Activated CD4-positive, alpha-beta T cell treated with anti-CD3 and anti-CD28 coated beads for 4 hours (primary cell): ENCODE measurements at places on chromosomes 6 and 20.

DNA sequence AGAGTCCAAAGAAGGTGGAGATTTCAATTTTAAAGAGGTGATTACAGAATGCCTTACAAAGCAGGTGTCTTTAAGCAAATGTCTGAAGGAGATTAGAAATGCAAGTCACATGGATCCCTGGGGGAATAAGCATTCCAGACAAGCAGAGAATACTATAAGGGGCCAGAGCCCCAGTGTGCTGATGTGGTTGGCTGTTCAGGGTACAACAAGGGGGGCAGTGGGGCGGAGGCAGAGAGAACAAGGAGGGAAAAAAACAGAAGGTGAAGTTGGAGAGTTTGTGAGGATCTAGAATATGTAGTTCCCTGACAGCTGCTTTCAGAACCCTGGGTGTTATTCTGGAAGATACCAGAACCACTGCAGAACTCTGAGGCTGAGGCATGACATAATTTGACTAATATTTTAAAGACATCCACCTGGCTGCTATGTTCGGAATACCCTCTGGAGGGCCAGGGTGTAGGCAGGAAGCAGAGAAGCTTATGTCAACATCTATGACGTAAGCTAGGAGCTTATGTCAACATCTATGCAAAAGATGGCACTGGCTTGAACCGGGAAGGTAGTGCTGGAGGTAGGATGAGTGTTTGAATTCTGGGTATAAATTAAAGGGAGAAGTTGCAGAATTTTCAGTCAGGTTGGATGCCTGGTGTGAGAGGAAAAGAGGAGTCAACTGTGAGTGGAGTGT lies 276.3 kb upstream of the AGPAT4 start:
- DNase-seq = no peak

DNA sequence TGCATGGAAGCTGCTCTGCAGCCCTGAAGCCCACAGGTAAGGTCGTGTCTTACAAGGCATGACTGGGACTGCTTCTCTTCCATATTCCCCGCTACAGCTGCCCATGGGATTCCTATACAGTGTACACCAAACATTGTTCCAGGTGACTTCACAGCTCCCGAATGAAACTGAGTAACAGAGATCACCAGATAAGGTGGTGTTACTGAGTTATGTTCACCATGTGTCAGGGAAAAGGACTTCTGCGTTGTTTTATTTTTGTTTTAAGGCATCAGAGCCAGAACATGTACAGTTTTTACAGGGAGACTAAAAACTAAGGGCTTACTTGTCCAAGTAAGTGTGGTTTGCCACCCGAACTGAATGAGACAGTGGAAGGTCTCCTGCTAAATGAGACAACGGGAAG lies 138.3 kb downstream of the CD83 start:
- DNase-seq = no peak

DNA sequence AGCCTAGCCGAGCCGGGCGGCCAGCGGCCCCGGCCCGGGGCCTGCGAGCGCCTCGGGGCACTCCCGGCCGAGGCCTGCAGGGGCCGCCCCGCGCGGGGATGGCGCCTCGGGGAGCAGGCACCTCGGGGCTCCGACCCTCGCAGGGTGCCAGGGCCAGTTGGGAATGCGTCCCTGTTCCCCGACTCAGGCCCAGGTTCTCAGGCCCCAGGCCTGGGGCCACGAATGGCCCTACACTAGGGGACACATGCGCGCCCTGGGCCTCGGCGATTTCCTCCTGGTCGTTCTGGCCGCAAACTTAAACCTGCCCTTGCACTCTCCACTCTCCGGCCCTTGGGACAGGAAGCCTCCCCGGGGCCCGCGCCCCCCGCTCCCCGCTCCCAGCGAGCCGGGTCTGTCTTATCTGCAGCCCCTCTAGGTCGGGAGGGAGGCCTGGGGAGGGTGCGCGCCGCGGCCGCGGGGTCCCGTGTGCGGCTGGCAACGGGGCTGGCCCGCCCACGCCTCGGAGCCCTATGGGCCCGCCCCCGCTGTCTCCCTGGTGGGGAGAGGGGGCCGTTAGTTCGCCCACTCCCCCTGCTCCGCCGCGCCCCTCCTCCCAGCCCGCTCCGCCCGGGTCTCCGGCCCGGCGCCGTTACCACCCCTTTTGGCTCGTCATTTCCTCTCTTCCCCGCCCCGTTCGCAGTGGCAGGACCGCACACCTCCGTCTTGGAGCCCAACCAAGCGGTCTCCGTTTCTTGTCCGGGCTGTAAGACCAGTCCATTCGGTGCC lies 611 bp downstream of the NFYA start:
- peak; percentile 81 for DNase-seq

DNA sequence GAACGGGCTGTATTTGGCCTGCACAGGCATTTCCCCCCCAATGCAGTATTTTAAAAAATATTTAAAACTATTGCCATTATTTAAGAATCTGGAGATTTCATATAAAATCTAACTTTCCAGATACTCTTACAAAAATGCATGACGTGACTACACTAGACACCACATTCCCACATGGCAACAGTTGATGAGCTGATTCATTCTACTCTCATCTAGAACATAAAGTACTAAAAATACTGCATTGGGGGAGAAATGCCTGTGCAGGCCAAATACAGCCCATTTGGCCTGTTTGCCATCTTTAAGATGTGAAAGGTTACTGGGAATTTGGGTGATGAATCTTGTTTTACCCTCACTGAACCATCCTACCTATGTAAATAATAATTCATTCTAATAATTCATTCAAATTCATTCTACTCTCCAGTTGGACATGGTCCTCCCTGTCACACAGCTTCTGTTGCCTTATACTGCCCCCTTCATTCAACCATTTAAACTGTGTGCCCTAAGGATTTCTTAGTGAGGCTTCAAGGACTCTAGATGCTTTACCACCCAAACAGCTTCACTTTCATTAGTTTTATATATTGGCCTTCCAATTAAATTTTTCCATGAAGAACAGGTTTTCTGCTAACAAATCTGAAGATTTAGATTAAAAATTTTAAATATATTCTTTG lies 6.9 kb upstream of the ZSCAN16 start:
- no peak for DNase-seq

GRCh38 chr6:3596766-3597165 lies 139.9 kb upstream of the SLC22A23 start:
- no peak for DNase-seq

- DNase-seq = no peak
Measured at GRCh38 chr20:17617868-17618672, 48.2 kb downstream of the DSTN start.

- no peak for DNase-seq
Measured at GRCh38 chr20:48538058-48538825, 289.6 kb downstream of the PREX1 start.

DNA sequence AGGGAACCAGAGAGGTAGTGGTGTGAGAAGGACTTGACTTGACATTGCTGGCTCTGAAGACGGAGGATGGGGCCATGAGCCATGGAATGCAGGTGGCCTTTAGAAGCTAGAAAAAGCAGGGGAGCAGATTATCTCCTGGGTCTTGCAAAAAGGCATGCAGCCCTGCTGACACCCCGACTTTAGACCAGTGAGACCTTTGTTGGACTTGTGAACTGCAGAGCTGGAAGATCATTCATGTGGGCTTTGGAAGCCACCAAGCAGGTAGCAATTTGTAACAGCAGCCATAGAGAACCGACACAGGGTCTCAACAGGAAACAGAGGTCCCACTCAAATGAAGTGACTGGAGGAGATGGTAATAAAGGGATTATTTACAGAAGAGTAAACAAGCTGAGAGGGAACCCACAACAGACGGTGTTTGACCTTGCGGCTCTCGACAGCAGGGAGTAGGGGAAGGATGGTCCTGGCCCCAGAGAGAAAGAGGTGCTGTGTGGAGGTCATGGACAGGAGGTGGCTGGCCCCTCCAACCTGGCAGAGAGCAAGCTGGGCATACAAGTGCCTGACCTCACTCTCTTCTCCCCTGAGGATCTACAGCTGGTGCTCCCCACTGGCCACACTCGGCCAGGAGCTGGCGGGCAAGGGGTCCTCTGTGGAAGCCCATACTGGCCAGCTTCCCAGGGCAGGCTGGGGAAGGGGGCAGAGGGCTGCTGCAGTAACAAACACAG lies 43.9 kb downstream of the SLC22A23 start:
- DNase-seq = no peak

GRCh38 chr6:72720464-72720863 lies 98.6 kb downstream of the KCNQ5 start:
- DNase-seq = no peak

GRCh38 chr6:56761651-56762050 lies 119.0 kb upstream of the DST start:
- DNase-seq = no peak

DNA sequence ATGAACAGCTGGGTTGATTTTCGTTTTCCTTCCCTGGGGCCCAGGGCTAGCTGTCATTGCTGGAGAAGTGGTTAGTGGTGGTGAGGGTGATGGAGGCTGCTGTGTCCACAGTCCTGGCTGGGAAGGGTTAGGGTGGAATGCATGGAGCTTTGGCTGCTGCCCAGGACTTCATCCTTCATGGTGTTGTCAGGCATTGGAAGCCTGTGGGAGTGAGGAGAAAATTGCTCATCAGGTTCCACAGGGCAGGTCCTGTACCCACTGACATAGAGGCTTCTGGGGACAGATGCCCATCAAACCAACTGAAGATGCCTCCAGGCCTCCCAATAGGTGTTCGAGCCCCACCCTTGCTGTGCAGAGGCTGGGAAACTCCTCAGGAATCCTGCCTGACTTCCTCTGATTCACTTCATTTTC lies 262.4 kb upstream of the SUPT3H start:
- no peak for DNase-seq

GRCh38 chr6:154496793-154497517 lies 13.5 kb downstream of the CNKSR3 start:
- DNase-seq = no peak

GRCh38 chr6:84428300-84428907 lies 201.0 kb upstream of the CEP162 start:
- DNase-seq = no peak

DNA sequence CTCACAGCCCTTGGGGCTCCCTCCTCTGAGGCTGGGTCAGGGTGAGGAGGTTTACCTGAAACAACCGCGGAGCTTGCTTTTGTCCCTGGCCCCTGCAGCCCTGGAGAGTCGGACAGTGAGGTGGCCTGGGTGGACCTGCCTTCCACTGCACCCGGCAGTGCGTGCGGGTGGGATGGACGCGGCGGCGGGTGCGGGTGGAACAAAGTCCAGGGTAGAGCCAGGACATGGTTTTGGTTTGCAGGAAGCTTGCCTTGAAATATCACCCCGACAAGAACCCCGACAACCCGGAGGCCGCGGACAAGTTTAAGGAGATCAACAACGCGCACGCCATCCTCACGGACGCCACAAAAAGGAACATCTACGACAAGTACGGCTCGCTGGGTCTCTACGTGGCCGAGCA lies 27.1 kb downstream of the UCKL1 start:
- DNase-seq = no peak

DNA sequence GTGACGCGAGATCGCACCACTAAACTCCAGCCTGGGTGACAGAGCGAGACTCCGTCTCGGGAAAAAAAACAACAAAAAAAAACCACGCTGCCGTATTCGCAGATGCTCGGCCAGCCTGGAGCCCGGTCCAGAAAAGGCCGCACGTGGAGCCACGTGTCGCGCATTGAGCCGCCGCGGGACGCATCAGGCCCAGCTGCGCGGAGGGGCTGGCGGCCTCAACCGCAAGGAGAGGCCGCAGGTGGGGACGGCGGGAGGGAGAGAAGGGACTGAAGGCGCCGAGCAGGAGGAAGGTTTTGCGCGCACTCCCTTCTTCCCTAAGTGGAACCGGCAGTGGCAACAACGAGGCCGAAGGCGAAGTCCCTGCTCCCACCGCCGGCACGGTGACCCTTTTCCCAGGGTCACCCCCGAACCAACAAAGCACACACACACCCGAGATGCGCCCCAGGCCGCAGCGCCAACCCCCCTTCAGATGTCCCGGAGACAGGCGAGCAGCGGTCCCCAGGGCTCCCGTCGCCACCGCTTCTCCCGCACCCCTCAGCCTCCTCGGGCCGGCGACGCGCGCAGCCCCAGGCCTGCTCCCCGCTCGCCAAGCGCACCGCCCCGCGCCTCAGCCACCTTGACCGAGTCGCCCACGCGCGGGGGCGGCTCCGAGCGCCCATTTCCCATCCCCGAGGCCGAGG lies 681 bp downstream of the SYCP2 start:
- no peak for DNase-seq

DNA sequence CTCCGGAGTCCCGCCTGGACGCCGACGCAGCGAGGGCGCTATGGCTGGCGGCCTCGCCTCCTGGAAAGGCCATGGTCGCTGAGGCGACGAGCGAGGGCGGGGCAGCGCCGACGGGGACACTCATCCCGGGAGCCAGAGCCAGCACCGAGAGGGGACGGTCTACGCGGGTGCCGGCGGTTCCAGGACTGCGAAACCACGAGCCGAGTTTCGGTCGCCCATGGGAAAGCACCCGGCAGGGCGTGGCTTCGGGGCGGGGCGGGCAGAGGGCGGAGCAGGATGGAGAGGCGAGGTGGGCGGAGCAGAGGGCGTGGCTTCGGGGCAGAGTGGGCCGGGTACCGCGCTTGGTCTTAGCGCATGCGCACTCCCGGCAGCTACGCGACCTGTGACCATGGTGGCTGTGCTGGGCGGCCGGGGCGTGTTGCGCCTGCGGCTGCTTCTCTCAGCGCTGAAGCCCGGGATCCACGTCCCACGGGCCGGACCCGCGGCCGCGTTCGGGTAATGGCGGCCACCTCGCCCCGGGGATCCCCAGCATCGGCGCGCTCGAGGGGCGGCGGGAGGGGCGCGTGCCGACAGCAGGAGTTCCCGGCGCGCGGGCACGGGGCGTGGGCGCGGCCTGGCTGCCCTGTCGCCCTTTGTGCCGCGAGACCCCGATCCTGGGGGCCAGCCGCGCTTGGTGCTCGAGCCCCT lies at the start of gene BPHL:
BPHL (plus strand) TSS at position 359 of the 687 bp plus-strand sequence; CDS start at position 389, 30 bp downstream.
- DNase-seq = peak; percentile 100

DNA sequence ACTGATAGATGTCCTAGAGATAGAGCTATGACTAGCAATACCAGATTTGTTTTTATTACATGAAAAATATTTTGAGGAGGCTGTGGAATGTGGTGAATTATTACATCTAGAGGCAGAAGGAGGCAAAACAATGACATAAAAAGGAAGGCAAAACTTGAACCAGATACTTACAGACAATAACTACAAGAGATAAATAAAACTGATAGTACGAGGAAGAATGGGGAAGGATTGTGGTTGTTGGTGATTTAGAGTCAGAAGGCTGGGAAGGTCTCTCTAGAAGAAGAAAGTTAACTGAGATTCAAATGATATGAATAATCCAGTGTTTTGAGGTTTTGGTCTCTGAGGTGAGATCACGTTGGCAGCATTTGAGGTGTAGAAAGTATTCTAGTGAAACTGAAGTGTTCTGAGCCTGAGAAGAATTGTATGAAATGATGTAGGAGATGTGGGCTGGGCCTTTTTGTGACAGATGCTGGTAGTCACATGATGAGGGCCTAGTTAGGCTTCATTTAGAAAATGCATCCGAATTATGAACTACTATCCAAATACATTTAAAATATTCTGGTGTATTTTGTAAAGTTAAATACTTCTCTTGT lies 589.1 kb downstream of the EYS start:
- DNase-seq = no peak

DNA sequence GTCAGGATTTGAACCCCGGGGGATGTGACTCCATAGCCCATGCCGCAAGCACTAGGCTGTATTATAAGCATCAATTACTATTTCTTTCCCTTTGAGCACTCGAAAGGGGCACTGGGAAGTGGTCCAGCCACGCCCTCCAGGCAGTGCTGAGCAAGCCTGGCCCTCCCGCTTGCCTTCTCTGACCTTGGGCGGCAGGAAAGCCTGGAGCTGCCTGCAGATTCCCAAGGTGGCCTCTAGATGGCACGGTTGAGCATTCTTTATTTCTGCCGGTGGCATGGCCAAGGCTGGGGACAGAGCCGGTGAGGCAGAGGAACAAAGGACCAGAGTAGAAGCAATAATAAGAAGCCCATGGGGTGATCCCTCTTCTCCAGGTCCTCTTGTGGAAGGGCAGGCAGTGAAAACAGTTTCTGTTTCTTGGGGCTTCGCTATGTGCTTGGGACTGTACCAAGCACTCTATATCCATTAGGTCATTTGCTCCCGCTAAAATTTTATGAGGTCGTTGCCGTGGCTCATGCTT lies 32.0 kb downstream of the ARHGAP40 start:
- peak; percentile 61 for DNase-seq
